ENCODE measurements at places on chromosomes 6 and 20.

- no peak for DNase-seq
Measured at GRCh38 chr6:112744827-112745226, 397.7 kb downstream of the RFPL4B start.

- no peak for DNase-seq
Measured at GRCh38 chr6:107784669-107785068, 39.4 kb downstream of the SCML4 start.

DNA sequence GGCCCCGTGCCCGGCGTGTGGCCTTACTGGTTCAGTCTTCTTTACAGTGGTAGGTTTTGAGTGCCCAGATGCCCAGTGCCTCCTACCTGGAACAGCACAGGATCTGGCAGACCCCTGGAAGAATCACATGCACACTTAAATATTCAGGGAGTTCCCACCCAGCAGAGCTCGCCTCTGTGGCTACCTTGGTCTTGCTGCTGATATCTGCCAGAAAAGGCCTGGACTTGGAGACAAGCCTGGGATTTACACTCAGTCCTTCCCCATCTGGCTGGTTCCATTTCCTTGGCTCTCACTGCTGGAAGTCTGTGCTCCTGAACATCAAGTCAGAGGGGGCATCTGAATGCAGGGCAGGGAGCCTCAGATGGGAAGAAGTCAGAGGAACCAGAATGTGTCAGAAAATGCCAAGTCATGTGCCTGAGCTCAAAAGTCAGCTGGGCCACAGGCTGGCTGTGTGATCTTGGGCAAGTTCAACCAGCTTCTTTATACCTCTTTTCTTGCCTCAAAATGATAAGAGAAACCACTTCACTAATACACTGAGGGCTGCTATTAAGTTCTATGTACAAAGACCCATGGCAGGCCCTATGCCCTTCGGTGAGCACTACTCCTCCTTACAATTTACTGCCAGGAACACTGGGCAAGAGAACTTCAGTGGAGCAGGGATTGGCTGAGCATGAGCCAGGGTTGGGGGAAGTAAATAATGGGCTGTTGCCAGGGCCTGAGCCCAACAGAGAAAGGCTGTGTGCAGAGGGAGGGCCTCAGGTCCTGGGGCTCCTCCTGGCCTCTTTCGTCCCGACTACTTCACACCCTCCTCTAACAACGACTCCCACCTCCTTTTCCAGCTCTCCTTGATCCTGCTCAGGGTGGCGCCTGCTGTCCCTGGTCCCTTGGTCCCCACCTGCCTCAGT is 158.1 kb upstream of the PROKR2 start:
- no peak for DNase-seq

GRCh38 chr20:53582574-53583351 is 10.9 kb downstream of the ZNF217 start:
- DNase-seq, result no peak

DNA sequence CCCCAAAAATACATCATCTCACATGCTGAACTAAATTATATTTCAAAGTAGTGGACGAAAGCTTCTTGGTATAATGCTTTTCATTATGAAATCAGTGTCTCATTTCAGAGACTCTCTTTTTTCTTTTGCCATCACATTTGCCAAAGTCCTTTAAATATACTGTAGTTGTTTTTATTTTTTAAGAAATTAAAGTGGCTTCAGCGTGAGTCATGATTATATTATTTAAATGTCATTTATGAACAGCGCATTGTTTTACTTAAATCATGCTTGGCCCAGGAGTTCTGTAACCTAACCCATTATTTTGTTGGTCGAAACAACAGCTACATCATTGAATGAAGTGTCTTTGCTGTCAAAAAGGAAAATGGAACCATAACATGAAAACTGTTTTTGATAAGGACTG is 100.9 kb downstream of the CD109 start:
- no peak for DNase-seq

GRCh38 chr6:130211691-130212090 is 11.1 kb downstream of the SAMD3 start:
- no peak for DNase-seq

Measured in stimulated activated CD8-positive, alpha-beta memory T cell treated with anti-CD3 and anti-CD28 coated beads, Interleukin-4, amount 100 ng/mL, for 4 hours (primary cell).